ENCODE measurements at places on chromosomes 16 and 17. TPM values are rescaled to one million over a fixed set of nuclear protein-coding genes. Genes with fewer than 3 reads are reported as not detected.

GRCh38 chr16:50395763-50396710, 27.2 kb upstream of the BRD7 start:
- DNase-seq = no peak

- no peak for DNase-seq
These were observed 144.1 kb downstream of the PITPNC1 start for GRCh38 chr17:67520916-67521774.

GRCh38 chr16:16019488-16019887, 70.1 kb downstream of the ABCC1 start:
- DNase-seq = no peak

DNA sequence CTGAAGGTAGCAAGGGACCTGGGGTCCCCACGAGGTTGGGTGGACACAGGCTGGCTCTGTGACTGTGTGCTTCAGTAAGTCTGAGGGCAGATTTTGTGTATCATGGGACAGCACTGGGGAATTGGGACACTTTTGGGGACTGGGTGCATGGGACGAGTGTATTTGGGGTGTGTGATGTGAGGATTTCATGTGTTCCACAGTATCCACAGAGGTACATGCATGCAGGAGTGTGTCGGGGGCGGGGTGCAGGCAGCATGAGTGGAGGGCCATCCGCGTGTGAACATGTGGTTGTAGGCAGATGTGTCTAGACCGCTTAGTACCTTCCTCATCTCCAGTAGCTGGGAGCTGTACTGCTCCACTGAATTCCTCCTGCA, 1.1 kb upstream of the DLX3 start:
- no peak for DNase-seq

DNA sequence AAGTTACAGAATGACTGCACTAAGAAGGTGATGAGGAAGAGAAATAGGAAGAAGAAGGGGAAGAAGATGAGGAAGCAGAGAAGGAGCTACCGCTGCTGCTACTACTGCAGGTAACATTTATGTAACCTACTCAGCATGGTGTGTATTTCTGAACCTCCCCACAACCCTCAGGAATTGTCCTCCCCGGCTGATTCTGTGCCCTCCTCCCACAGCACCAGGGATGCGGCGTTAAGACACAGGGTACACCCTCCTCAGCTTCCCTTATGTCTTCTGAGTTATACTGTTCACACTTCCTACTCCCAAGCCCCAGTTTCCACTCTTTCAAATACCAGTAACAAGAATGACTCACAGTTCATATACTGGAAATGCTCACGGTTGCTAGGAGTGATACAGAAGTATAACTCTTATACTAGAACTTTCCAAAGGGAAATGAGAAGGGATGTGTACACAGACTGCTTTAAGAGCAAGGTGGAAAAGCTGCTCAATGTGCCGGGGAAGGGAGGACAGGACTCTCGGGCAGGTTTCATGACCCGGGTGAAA, 224.5 kb upstream of the PSMD7 start:
- no peak for DNase-seq

GRCh38 chr17:74690409-74690825, 22.3 kb downstream of the CD300LF start:
- no peak for DNase-seq

- no peak for DNase-seq
These were observed 133.1 kb downstream of the ANKRD11 start for GRCh38 chr16:89357055-89357816.

DNA sequence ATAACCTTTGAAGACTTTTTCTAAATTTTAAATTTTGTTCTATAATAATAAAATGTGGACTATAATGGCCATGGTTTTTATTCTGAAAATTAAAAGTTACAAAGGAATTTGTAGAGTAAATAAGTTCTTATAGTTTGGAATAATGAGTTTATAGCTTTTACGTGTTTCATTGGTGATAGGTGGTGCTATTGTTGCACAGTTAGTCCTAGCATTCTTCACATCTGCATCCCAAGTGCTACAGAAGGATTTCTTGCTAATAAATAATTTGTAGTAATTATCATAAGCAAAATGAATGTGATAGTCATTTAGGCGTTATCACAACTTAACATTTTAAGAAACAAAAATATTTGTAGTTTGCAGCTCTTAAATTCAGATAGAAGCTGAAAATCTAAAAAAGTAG, 67.9 kb downstream of the BCAS3 start:
- DNase-seq = no peak

- DNase-seq = peak; percentile 54
These were observed 27.0 kb downstream of the CDIP1 start for GRCh38 chr16:4511441-4512082.

DNA sequence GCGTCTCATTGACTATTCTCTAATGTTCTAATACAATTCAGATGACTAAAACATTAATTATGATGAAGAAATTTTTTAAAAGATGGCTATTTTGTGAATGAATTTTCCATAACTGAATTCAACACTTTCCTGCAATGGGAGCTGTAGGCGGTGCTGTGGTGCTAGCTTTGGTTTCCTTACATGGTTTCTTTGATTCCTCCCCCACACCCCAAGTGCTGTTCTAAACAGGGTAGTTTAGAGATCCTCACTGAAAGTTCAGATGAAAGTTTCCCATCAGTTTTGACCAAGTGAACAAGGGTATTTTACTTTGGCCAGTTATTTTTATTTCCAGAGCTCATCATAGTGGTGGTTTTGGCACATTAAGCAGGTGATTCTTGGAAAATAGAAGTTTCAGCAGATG, 26.0 kb upstream of the MRC2 start:
- no peak for DNase-seq

DNA sequence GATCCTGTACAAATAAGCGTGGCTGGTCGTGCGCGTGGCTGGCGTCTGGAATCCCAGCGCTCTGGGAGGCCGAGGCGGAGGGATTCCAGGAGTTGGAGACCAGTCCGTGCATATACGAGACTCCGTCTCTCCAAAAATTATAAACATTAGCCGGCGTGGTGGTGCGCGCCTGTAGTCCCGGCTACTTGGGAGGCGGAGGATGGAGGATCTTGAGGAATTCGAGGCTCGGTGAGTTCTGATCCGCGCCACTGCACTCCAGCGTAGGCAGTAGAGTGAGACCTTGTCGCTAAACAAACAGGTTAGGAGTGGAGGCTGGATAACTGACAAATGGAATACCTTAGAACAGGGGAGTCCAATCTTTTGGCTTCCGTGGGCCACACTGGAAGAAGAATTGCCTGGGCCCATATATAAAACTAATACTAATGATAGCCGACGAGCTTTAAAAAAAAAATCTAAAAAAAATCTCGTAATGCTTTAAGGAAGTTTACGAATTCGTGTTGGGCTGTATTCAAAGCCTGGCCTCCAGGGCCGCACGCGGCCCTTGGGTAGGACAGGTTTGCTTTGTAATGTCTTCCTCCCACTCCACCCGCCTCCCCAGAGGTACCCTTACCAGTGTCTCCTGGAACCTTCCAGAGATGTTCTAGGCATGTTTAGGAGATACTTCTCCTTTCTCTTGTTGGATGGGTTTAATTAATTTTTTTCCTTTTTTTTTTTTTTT, 909 bp upstream of the RSL1D1 start:
- DNase-seq = no peak

- DNase-seq = no peak
These were observed 11.7 kb upstream of the CNTNAP4 start for GRCh38 chr16:76265434-76266045.

GRCh38 chr16:27449434-27450195, 47.6 kb downstream of the IL21R start:
- no peak for DNase-seq

PMFBP1 gene
- 0.82 TPM for total RNA-seq

MPV17L gene
- total RNA-seq = 11.1 TPM

KRT24 gene
- total RNA-seq = not detected

Measured in cerebellum (tissue), 4 donors.